Aorta (tissue), 5 donors: ENCODE measurements at places on chromosomes 1 and 21. TPM values are rescaled to one million over a fixed set of nuclear protein-coding genes. Genes with fewer than 3 reads are reported as not detected.
A peak's percentile ranks its signal among the peaks of the same experiment; 100 is the strongest.

DNA sequence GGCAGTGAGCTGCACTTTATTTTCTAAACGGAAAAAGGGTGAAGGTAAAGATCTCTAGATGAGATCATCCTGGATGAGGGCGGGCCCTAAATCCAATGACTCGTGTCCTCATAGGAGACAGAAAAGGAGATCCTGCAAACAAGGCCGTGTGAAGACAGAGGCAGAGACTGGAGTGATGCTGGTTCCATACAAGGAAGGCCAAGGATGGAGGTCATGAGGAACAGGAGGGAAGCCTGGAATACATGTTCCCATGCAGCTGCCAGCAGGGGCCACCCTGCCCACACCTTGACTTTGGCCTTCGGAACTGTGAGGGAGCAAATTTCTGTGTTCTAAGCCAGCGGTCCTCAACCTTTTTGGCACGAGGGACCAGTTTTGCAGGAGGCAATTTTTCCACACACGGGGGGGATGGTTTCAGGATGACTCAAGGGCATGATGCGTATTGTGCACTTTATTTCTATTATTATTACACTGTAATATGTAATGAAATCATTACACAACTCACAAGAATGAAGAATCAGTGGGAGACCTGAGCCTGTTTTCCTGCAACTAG, 94.3 kb downstream of the PSMG1 start:
- peak; percentile 84 for DNase-seq

GRCh38 chr1:181260994-181261393, 172.5 kb downstream of the IER5 start:
- DNase-seq = no peak

Gene GPA33
- total RNA-seq = not detected

Gene KIRREL1
- total RNA-seq = 96.7 TPM

GRCh38 chr1:70075761-70076160, 129.6 kb downstream of the LRRC40 start:
- DNase-seq = no peak
